AG04449 (cell line): ENCODE measurements at places on chromosomes 4 and X.

DNA sequence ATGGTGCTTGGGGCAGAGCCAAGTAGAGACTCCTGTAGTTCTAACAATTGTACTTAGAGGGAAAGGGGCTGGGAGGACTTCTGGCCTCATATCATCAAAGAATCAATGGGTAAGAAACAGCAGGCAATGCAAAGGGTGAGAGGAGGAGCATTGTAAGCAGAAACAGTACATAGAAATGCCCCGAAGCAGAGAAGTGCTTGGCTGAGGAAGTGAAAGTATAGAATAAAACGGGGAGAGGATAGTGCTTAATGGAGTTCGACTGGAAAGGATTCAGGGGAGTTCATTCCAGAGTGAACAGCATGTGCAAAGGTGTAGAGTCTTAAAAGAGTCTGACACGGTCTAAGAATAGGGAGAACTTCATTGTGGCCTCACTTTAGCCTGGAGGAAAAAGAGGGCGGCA, 103.0 kb downstream of the SYNPO2 start:
- no peak for DNase-seq

DNA sequence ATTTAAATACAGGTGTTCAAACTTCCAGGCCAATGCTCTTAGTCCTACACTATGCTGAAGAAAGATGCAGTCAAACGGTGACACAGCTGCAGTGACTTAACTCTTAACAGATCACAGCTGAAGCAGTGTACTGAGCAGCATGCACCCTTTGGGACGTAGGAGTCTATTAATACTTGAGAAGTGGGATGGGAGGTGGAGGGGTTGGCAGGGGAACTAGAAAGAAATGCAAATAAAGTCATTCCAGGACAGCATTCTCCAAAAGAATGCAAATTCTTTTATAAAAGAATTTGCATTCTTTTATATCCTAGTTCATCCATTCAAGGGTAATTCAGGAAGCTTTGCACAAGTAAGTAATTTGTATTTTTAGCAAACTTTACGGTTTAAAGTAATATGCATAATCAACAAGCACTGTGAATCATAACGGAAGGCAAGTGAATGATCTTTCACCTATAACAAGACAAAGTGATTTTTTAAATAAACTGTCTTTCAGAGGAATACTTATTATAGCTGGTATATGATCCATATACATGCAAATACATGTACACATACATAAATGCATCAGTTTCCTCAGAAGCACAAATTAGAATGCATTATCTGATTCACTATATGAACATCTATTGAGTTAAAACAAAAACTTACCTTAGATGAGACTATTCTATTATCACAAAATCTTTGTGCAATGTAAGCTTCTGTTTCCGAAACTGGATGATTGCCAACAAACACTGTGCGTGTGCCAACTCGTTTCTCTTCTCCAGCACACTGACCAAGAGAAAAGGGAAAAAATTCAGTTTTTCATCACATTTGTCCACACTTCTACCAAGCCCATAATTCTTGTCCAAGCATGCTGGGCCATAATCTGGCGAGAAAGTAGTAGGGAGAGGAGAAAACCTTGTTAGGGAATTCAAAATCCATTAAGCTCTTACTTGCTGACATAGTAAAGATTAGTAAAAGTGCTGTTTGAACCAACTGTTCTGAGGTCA, 106.5 kb downstream of the ATP11C start:
- peak; percentile 60 for DNase-seq

- no peak for DNase-seq
Observed at GRCh38 chr4:145420595-145421214, 60.9 kb upstream of the SMAD1 start.

GRCh38 chr4:102585329-102585728, 84.2 kb downstream of the NFKB1 start:
- DNase-seq: no peak

DNA sequence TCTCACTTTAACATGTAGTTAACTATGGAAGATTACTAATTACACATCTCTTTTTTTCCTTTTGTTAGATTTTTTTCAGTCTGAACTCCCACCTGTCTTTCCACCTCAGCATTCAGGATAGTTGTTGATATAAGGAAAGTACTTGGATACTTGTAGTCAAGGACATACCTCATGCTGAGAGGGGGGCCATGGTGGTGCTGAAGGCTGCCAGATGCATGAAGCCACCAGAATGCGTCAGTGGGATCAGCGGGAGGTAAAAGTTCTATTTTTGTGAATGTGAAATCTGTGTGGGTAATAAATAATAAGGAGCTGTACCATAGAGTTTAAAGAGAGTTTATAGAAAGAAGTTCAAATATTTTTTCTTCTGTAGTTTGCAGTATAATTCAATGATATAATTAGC, 13.1 kb upstream of the NDST4 start:
- no peak for DNase-seq

- no peak for DNase-seq
Observed at GRCh38 chrX:96776966-96777365, 92.3 kb downstream of the DIAPH2 start.

DNA sequence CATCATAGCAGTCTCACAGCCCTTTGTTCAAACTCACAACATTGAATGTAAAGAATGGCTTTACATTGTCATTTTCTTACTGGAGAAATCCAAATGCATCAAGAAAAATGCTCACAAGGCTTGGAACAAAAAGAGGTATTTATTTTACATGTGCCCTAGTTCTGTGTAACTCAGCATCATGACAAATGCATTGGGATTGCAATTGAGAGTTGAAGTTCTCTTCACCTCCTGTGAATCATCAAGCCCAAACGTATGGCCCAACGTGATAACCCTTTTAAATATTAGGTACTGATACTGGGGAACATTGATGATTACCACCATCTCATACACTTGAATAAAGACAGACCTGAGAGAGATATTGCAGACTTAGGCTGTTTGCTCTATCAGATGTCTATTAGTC, 61.6 kb downstream of the GASK1B start:
- DNase-seq: no peak

GRCh38 chr4:102308032-102308799, 37.1 kb downstream of the SLC39A8 start:
- no peak for DNase-seq

- no peak for DNase-seq
Observed at GRCh38 chr4:153468587-153468986, 2.4 kb downstream of the TMEM131L start.

DNA sequence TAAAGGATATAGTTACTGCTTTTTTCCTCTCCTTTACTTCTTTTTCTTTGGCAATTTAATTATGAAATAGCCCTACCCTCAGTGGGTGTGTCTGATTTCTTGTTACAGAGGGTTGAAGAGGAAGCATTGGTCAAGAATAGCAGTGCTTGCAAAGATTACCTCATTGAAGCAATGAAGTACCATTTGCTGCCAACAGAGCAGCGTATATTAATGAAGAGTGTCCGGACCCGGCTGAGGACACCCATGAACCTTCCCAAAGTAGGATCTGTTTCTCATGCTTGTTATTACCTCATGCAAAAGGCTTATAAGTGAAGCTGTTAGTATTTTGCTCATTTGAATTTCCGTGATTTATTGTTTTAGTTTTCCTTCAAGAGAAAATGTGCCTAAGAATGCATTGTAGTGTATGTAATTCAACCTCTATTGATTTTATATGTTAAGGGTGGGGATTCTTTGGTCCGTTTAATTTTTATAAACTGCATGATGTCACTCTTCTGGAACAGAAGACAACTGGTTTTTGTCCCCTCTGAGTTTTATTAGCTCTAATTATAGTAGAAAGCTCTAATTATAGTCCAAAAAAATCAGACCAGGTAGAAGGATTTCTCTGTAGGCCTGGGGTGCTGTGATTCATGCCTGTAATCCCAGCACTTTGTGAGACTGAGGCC, 27.9 kb upstream of the MSMO1 start:
- no peak for DNase-seq

- peak; percentile 52 for DNase-seq
Observed at GRCh38 chrX:356385-357034, 30.2 kb downstream of the PPP2R3B start.

- no peak for DNase-seq
Observed at GRCh38 chrX:12997906-12998687, 23.2 kb downstream of the TMSB4X start.

- no peak for DNase-seq
Observed at GRCh38 chrX:111354496-111354895, 57.5 kb downstream of the DCX start.

GRCh38 chr4:68630371-68630770, 40.1 kb downstream of the UGT2B15 start:
- DNase-seq: no peak

DNA sequence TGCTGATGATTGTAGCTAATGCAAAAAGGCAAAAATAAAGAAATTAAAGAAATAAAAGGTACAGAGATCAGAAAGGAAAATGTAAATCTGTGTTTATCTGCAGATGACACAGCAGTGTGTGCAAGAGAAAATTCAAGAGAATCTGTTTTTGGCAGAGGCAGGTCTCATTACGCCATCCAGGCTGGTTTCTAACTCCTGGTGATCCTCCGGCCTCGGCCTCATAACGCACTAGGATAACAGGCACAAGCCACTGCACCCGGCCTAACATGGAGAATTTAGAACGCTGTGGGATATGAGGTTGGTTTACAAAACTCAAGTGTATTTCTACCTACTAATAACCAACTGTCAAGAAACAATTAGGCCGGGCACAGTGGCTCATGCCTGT, 29.4 kb downstream of the CTBP1 start:
- no peak for DNase-seq

- DNase-seq: no peak
Observed at GRCh38 chrX:37361596-37361995, 12.4 kb downstream of the PRRG1 start.

- DNase-seq: peak; percentile 55
Observed at GRCh38 chr4:83358410-83358809, 23.8 kb upstream of the HPSE start.

DNA sequence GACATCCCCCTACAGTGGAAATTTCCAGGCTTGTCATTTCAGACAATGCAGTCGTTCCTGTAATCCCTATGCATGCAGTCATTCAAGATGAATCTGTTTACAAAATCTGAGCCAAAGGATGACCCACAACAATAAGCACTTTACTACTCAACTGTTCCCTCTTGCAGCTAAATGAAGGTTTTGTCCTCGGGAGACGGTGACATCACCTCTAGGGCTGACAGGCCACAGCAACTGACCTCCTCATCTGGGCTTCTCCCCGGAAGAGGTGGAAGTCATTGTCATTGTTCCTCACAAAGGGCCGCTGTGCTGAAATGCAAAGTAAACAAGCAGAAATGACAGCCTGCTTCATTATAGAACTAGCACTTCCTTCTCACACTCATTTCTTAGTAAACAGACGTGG, 29.2 kb downstream of the CLRN2 start:
- DNase-seq: no peak

- no peak for DNase-seq
Observed at GRCh38 chr4:136495076-136495475, 1037.2 kb downstream of the PCDH18 start.

GRCh38 chr4:74133786-74134499, 24.0 kb upstream of the MTHFD2L start:
- DNase-seq: peak; percentile 73

DNA sequence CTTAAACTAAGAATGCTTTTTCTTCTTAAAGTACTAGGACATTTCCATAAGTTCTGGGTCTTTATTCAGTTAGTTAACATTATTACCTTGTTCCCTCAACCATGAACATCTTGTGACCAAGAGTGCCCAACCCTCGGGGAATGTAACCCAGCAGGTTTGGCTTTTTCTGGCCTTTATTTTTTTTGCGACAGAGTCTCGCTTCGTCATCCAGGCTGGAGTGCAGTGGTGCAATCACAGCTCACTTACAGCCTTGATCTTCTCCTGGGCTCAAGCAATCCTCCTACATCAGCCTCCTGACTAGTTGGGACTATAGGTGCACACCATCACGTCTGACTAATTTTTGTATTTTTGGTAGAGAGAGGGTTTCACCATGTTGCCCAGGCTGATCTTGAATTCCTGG, 65.1 kb downstream of the USP11 start:
- DNase-seq: no peak

DNA sequence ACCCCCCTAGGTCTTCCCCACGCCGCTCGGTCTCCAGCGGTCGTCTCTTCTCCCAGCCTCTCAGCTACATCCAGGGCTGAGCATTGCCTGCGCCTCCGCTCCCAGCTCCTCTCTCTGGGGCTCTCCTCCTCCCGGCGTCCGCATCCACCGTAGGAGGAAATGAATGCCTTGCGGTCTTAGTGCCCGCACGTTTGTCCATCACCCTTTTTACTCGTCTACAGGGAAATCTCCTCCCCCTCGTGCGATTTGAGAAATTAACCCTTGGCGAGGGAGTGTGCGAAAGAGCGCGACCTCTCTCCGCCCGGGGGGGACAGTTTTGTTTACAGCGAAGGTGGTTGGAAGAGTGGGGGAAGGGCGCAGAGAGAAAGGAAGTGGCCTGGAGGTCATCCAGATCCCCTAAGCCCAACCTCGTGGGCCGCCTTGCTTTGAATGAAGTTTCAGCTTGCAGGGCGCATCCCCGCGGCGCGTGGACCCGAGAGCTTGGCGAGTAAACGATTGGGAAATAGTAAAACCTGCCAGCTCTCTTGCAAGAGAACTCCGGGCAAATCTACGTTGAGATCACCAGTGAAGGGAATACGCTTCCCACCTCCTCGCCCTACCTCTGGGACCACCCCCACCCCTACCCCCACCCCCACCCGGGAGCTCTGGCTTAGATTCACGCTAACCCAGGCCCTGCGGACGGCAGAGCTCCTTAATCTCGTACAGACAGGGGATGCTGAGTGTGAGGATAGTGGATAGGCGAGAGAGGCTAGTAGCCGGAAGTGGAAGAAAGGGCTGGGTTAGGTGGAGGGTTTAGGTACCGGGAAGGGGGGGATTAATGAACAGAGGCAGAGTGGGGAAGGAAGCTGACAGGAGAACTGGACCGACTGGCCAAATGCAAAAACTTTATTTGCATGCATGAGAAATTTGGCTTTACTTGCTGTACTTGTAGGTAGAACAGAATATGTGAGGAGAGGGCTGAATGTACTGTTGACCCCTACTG, at the start of gene ELOVL6:
ELOVL6 (minus strand) TSS at position 181 of the 982 bp plus-strand sequence. CDS start 280 bp downstream, outside the sequence.
- DNase-seq: no peak

DNA sequence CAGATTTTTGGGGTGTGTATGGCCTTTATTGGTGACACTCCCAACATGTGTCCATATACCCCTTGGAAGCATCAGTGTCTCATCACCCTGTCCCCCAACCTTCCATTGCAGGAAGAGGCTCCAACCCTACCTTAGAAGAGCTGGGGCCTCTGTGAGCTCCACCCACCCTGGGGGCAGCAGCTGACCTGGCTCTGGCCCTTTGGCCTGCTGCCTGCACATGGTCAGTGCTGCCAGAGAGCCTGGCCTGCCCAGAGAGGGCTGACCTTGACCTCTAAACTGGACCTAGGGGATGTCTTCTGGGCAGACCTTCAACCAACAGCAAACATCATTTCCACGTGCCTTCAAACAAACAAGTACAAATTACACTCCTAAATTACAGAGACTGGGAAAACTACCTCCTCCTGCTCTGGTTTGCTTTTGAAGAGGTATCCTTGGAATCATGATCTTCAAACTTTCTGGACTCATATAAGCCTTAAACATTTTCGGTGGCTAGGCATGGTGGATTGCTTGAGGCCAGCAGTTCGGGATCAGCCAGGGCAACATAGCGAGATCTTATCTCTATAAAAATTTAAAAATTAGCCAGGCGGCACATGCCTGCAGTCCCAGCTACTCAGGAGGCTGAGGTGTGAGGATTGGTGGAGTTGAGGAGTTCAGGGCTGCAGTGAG, 27.3 kb upstream of the KIAA0232 start:
- no peak for DNase-seq
